CD4-positive, alpha-beta T cell treated with Interleukin-17A for 1 hour (primary cell): ENCODE measurements at places on chromosomes 3 and 15.

- no peak for DNase-seq
Observed at GRCh38 chr3:71520161-71521020, 63.1 kb downstream of the FOXP1 start.

- peak; percentile 64 for DNase-seq
Observed at GRCh38 chr15:80455668-80456442, 51.7 kb downstream of the ARNT2 start.

DNA sequence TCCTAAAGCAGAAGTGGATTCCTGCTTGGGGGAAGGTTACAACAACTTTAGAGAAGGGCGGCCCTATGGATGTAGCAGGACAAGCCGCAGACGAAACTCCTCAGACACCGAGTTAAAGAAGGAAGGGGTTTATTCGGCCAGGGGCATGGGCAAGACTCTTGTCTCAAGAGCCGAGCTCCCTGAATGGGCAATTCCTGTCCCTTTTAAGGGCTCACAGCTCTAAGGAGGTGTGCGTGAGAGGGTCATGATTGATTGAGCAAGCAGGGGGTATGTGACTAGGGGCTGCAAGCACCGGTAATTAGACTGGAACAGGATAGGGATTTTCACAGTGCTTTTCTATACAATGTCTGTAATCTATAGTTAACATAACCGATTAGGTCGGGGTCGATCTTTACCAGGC is 879 bp upstream of the PDHB start:
- DNase-seq = no peak

- no peak for DNase-seq
Observed at GRCh38 chr3:191314109-191314728, 15.0 kb upstream of the CCDC50 start.

DNA sequence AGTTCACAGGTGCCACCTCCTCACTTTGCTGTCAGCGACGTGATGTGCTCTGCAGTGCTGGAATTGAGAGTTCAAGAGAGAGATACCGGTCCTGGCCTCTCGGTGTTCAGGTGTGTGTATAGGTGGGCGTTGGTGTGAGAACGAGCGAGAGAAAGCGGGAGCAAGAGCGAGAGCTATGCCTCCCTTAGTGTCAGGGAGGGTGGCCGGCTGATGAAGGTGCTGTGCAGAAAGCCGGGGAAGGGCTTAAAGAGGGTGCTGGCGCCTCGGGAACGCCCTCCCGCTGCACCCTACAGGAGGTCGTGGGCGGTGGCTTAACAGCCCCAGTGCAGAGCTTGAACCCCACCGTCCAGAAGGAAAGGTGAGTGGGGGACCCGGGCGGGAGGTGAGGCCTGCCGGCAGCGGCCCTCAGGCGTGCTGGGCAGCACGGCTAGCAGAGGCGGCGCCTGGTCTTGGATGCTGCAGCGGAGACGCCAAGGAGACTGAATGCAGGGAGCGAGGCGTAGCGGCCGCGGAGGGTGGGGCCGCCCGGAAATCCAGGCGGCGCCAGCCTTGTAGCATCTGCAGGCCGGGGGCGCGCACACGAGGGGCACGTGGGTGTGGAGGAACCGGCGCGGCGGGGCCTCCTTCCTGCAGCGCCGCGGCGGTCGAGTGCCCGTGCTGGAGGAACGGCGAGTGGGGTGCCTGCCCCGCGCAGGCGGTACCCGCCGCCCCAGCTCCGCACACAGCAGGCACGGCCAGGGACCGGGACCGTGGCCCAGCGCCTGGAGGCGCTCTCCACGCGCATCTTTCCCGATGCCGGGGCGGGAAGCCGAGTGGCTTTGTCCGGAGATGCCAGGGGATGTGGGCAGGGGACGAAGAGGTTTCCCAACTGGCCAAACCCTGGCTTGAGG is 246.8 kb upstream of the TOPAZ1 start:
- DNase-seq = no peak
